NCI-H1436 treated with DMSO at 0.1 percent for 48 hours (cell line): ENCODE measurements at places on chromosomes 3 and 15.

- no peak for DNase-seq
Measured at GRCh38 chr15:69860321-69860720, 237.4 kb downstream of the TLE3 start.

DNA sequence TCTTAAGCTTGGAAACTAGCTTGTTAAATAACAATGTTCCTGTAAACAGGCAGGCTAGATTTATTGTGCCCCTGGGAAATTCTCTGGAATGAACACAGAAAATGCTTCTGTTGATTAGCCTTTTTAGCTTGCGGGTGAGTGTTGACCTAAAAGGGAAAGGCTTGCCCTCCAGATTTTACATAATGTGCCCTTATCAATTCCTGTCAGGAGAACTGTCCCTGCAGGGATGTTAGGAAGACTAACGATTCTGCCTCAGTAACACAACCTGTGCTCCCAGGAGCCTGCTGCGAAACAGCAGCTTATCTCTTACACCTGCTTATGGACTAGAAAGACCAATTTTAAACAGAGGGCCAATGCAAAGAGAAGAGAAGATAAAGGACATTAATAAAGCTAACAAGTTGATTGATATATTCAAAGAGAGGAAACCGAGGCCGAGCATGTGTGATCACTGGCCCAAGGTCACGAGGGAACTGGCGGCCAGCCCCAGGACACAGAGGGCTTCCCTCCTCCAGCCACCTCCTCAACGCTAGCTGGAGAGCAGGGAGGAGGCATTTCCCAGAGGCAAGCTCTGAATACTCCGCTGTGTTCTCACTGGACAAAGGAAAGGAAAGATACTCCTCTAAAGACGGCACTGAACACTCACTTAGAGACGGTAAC is 48.4 kb upstream of the TJP1 start:
- no peak for DNase-seq

- no peak for DNase-seq
Measured at GRCh38 chr3:107117922-107118536, 259.2 kb upstream of the CCDC54 start.

DNA sequence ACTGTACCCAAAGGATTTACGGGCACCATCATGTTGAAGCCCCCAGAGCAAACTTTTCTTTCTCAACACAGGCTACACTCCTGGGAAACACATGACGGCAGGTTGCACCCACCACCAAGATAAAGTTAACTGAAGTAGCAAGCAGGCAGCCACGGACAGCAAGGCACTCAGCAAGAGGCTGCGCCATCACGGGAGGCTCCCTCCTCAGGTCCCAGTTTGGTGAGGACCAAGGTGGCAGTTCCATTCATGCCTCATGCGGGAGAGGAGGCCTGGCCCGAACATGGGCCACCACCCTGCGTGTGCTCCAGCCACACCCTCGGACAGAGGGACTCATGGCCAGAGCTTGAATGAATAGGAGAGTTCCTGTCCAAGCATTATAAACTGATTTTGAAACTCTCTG is 6.8 kb downstream of the ADCY5 start:
- no peak for DNase-seq

DNA sequence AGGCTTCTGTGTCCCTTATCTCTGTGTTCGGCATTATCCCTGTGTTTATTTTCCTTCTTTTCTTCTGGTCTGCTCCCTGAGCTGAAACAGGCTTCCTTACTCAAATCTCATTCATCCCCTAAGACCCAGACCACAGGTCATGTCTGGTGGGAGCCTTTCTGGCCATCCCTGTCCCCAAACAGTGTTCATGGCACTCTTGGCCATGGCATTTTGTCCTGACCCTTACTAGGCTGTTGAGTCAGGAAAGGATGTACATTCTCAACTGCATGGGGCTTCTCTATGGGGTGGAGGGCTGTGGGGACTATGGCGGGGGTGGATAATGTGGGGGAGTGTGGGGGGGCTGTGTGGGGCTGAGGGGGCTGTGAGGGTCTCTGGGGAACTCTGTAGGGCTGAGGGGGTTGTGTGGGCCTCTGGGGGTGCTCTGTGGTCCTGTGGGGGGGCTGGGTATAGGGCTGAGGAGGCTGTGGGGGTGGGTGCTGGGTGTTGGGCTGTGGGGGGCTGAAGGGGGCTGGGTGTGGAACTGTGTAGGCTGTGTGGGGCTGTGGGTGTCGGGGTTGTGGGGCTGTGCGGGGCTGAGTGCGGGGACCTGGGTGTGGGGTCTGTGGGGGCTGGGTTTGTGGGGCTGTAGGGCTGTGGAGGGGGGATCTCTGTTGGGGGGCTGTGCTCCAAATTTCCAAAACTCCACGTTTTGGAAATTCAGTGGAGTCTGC is 64.3 kb downstream of the KLF13 start:
- no peak for DNase-seq

DNA sequence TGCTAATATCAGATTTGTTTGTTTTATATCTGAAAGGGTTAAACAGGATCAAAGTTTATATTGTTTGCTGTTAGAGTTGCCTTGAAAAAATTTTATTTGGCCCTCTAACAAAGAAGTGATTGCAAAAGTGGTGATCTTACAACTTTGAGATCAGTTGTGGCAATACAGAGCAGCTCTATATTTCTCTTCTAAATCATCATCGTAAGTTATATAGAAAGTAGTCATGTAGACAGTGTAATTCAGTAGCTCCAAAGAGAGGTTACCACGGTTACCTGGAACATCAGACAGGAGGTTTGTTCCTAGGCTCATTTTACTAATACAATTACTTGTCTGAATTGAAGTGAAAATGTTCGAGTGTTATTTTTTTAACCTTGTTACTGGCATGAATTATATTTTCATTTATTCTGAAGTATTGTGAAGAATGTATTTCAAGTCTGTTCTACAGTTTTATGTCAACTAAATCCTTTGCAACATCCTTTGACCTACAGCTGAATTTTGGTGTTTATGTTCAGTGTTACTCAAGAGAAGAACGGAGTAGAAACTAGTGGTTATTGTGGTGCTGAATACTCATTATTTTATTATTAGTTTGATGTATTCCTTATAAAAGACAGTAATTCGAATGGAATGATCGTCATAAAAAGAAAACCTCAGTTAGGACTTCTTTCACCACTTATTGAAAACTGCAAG is 214.2 kb downstream of the NAALADL2 start:
- DNase-seq: no peak

DNA sequence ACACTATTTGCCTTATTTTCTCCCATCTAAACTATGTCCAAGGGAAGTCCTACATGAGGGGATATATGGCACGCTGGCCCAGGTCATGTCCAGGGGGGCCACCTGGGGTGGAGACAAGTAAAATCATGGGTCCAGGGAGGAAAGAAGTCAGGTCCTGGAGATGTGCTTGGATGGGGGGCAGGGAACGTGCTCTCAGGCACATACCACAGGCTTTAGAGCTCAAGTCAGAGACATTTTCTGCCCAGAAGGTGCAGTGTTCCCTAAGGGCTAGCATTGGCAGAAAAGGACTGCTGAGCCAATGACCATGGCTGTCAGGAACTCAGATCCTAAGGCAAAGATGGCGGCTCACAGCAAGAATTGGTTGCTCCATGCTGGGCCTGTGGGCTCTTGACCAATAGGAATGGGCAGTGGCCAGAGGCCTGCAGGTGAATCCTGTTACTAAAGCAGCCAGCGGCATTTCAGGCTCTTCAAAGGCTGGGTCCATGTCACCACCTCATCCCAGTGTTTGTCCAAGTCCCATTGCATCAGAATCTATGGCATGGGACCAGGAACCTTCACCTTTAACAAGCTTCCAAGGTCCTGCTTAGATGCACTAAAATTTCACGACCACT is 175.0 kb downstream of the RPLP1 start:
- no peak for DNase-seq

GRCh38 chr15:98599909-98600691 is 48.2 kb upstream of the IGF1R start:
- DNase-seq: no peak

DNA sequence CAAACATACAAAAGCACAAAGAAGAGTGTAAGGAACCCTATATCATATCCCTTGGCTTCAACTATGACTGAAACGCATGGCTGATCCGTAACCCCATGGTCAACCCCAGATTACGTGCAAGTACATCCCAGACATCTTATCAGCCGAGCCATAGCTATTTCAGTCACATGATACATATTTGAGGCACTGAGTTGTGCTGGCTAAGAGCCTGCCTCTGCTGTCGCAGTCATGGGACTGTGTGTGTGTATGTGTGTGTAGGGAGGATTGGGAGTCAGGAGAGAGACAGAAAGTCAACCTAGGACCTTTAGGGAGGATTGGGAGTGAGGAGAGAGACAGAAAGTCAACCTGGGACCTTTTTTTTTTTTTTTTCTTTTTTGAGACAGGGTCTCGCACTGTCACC is 8.4 kb downstream of the ST6GAL1 start:
- no peak for DNase-seq

DNA sequence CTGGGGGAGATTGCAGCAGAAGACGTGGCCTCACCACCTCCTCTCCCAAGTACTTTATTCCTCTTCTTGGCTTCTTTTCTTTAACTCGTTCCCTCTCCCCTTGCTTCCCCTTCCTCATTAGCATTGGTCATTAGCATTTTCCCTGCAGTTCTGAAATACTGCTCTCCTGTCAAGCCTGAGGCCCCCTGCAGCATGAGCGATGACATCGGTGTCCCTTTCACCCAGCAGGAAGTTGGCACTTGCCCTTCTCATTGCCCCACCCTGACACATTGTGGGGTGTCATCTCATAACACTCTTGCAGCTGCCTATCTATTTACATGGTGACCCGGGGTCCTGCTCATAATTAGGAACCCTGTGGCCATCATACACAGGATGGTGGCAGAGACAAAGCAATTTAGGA is 167.1 kb downstream of the ARRDC4 start:
- no peak for DNase-seq

DNA sequence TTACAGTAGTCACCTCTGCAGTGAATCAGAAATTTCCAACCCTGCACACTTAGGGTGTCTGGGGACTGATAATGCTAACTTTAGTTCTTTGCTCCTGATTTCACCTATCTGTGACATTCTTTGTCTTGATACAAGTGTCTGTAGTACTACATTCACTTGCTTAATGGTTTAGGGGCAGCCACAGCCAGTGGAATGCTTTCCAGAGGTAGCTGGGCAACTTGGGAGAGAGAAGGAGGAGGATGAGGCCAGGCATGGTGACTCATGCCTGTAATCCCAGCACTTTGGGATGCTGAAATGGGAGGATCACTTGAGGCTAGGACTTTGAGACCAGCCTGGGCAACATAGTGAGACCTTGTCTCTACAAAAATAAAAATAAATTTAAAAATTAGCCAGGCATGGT is 8.5 kb downstream of the BAHD1 start:
- no peak for DNase-seq

DNA sequence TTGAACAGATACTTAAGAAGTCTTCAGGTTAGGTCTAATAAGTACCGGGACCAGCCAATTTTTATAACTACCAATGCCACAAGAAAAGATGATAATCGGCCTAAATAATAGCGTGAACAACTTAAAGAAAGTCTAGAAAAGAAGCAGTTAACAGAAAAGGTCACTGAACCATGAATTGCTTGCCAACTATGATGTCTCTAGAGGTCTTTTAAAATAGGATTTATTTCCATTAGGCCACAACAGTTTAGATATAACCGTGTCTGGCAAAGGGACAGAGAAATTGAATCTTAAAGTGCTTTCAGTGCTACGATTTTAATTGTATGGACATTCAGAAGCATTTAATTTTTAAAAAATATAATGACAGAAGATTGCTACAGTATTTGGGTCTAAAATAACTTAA is 1070.4 kb downstream of the ROBO1 start:
- DNase-seq: no peak

- DNase-seq: no peak
Measured at GRCh38 chr3:184018424-184018973, 815 bp upstream of the ABCC5 start.

DNA sequence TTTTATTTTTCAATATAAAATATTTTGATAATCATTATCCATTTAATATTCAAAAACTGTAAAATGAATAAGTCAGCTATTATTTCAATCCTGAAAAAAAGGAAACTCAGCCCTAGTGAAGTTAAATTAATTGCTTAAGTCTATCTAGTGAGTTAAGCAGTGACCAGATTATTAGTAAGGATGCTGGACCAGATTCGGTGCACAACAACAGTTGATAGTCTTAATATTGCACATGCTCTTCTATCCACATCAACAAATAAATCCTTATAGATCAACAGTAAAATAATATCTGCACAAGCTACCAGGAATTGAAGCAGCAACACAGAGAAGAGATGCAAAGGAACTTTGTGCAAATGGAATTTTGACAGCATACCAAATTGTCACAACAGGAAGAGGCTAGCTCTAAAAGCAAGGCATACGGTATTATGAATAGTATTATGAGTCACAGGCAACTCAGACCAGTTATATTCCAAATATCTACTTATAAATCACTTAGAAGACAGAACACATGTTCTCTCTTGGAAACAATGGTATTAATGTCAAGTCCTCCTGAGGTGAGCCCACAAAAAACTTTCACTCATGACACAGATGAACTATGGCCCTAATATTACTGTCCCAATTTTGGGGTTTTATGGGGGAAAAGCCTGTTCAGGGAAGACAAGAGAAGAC is 24.9 kb downstream of the VPS13C start:
- DNase-seq: no peak

DNA sequence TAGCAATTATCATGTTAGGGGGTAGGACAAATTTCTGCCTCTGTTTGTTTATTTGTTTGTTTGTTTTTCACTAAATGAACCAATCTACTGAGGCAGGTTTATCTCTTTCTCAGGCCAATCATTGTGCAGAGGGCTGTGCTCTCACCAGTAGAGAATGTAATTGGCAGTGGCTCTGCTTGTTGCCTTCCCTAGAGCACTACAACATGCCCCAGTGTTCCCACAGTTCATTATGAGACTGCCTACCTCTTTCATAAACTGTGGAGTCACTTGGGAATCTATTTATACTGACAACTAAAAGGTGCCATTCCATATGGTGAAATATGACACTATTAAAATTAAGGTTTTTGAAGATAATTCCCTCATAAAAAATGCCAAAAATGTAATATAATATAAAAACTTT is 196.3 kb upstream of the ALCAM start:
- no peak for DNase-seq

DNA sequence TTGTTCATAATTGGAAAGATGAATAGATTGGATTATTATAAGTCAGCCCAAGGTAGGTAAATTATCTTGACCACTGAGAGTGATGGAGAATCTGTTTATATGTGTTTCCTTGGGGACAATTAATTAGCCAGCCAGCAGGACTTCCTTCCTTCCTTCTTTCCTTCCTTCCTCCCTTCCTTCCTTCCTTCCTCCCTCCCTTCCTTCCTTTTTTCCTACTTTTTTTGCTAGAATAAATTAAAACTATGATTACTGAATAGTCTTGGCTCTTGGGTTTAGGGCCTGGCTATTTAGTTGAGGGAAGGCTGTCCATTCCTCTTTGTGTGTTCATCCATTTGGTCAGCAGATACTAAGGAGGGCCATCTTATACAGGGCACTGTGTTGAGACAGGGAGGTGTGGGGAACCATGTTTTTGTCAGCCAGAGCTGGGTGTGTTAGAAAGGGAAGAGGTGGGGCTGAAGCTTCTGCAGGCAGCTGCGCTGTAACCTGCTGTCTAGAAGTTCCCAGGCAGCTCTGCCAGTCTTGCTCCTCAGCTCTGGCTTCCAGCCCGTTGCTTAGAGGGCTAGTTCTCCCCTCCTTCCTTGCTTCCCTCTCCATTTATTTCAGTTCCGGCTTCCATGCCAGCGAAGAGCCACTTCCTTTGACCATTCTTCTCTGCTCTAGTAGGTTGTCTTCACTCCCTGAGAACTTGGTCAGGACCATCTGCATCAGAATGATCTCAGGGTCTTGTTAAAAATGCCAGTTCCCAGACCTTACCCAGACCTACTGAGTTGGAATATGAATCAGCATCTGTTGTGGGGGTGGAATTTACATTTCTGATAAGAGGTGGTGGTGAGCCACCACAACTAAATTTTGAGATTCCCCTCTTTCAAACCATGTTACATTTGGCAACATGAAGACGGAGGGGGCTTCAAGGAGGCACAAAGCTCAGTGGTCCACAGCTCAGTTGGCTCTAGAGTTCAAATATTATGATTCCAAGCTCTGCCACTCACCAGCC is 113.9 kb downstream of the DGKG start:
- no peak for DNase-seq
